Vagina (tissue), 2 donors: ENCODE measurements at places on chromosomes 4 and X.

GRCh38 chrX:50081282-50081889, 119.4 kb downstream of the AKAP4 start:
- no peak for DNase-seq

DNA sequence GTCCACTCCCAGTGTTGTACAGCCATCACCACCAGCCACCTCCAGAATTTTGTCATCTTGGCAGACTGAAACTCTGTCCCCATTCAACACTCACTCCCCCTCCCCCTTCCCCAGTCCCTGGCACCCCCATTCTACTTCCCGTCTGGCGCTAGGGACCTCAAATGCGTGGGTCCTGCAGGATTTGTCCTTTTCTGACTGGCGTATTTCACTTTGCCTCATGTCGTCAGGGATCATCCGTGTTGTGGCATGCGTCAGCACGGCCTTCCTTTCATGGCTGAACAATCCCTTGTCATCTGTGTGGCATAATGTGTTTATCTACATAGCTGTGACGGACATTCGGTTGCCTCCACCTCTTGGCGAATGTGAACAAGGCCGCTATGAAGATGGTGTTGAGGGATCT, 5.5 kb downstream of the TADA2B start:
- no peak for DNase-seq

DNA sequence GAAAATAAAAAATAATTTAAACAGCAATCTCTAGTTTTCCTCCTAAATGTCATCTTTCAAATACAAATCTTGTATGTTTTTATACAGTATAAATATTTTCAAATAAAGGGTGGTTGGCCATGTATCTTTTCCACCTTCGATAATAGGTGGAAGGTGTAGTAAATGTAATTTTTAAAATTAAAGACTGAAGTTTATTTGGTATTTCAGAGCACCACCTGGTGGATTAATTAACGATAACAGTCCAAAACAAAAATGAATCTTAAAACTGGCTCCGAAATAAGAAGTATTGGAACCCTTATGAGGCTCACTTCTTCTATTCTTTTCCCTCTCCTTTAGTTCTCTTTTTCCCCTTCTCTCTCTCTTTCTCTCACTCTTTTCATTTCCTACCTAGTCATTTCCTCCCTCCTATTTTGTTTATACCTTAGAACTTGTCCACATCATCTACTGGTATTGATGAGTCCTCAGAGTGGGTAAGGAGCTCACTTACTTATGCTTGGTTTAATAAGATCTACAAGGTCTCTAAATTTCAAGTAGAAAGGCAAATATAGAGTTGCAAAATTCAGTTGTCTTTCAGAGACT, 82.9 kb upstream of the EXOC1L start:
- no peak for DNase-seq

- DNase-seq, result no peak
Observed at GRCh38 chrX:139751053-139751452, 43.1 kb upstream of the MCF2 start.

GRCh38 chrX:124719060-124719459, 372.7 kb downstream of the SH2D1A start:
- no peak for DNase-seq

DNA sequence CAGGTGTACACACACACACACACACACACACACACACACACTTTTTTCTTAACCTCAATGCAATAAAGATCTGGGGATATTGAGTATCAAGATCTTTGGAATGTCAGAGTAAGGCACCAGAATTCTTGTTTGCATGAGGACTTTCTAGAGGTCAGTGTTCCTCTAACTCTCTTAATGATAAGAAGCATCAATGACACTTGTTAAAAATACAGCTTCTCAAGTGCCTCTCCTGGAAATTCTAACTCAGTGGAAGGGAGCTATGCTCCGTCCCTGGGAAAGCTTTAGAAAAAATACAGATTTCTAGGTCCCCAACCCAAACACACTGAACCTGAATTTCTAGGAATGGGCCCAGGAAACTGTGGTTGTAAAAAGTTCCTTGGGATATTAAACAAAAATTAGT, 25.8 kb upstream of the HCCS start:
- no peak for DNase-seq

- DNase-seq, result no peak
Observed at GRCh38 chr4:76679691-76680090, 218.3 kb downstream of the SOWAHB start.

DNA sequence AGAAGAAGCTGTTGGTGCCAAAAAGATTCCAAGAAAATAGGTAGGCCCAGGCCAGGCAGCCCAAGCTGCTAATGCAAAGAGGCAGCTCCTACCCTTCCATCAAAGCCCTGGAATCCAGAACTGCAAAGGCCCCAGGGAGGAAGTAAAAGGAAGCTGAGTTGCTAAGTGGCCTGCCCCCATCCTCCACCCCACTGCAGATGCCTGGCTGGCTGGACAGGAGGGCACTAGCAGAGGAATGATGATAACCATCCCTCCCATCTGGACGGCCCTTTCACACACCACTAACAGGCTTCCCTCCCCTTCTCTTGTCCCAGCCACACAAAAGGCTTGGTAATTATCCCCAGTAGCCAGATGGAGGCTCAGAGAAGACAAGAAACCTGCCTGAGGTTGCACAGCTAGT, 32.4 kb upstream of the PJA1 start:
- no peak for DNase-seq

- DNase-seq, result no peak
Observed at GRCh38 chr4:54784161-54784671, 126.5 kb downstream of the KIT start.

GRCh38 chr4:147138171-147138570, 192.5 kb upstream of the TTC29 start:
- DNase-seq, result no peak

DNA sequence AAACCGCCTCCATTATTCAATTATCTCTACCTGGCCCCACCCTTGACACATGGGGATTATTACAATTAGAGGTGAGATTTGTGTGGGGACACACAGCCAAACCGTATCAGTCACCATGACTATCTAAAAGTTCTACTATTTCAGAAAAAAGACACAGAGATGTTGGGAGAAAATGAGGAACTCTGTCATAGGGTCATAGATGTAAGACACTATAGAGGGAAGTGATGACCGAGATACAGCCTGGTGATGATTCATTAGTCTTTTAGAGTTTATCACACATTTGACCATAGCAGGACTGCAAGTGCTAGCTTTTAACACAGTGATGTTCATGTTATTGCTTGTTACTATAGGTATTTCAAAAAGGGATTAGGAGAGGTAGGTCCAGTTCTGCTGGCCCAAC, 357.0 kb upstream of the AADAT start:
- no peak for DNase-seq

DNA sequence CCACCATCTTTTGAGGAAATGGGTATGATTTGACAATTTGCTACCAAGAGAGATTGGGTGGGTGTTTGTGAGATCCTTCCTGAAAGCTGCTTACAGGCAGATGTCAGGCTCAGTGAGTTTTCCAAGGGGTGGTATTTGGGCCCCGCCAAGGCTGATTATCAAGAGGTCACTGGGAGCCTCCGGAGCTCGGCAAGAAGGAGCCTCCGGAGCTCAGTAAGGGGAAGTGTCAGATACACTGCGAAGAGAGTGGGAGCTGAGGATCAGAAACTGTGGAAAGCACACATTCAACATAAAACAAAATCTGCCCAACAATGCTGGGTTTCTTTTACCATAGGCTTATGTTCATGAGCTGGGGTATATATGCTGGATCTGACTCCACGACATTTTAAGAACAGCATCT, 714 bp downstream of the RTL3 start:
- DNase-seq, result no peak

GRCh38 chrX:46577221-46578005, 3.8 kb downstream of the CHST7 start:
- no peak for DNase-seq

DNA sequence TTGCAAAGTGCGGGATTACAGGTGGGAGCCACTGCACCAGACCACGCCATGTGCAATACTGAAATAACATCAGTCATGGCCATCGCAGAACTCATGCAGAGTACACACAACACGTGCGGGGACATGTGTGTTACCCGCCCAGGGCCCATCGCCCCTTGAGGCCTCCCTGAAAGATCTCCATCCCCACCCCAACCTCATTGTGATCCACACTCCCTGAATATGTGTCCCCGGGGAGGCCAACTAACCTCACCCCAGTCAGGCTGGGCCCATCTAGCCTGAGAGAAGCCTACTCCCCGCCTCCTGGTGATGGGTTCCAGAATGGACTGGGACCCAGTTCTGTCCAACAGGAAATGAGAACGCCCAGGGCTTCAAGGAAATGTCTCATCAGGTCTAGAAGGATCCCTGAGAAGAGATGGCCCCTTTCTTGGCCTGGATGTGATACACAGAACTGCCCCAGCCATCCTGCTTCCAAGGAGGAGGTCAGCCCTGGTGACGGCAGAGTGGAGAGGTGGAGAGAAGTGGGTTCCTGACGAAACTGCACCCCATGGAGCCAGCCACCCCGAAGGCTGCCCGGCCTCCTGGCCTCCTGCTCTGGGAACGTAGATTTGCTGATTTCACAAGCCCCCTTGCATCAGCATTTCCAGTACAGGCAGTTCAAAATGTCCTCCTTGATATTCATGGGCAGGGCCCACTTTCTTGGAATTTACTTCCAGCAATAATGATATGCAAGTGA, 22.5 kb upstream of the CLDN24 start:
- DNase-seq, result no peak

DNA sequence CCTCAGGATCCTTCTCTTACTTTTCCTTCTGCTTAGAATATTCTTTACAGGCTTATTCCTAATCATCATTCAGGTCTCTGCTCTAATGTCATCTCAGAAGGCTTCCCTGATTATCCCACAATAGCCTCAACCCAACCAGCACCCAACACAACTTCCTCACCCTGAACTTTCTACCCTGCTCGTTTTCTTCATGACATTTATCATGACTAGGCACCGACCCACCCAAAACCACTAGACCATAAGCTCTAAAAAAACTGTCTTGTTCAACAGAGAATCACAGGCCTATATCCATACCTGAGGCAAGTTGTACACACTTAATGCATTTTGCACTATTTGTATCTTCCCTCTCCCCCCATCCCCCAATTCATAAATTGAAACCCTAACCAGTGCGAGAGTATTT, 95.3 kb downstream of the SH3RF1 start:
- DNase-seq, result no peak

- DNase-seq, result no peak
Observed at GRCh38 chr4:1356181-1356998, 9.4 kb downstream of the UVSSA start.

DNA sequence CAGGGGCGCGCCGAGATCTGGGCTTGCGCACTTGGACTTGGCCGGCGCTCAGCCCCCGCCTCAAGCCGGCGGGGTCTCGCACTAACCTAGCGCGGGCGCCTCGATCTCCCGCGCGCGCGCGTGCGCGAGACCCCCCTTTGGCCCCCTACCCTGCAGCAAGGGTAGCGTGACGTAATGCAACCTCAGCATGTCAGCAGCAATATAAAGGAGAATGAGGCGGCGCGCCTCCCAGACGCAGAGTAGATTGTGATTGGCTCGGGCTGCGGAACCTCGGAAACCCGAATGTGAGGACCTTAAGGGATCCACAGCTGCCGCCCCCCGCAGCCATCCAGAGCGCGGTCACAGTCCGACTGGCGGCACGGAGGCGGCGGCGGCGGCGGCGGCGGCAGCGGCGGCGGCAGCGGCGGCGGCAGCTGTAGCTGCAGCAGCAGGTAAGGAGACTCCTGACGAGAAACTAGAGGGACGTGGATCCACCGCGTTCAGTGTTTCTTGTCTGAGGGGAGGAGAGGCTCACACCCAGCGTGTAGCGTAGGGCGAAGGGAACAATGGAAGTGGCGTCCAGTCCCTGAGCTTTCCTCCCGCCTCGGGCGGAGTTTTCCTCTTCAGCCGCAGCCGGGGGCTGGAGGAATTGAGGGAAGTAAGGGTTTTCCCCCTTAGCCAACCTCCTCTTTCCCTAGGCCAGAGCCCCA, at the start of the genes SATL1 and ZNF711:
SATL1 (minus strand) TSS at position 19 of the 689 bp plus-strand sequence. CDS start 134,811 bp downstream, outside the sequence.
ZNF711 (plus strand) TSS at position 231 of the 689 bp plus-strand sequence. CDS start 3,582 bp downstream, outside the sequence.
- DNase-seq, result no peak

DNA sequence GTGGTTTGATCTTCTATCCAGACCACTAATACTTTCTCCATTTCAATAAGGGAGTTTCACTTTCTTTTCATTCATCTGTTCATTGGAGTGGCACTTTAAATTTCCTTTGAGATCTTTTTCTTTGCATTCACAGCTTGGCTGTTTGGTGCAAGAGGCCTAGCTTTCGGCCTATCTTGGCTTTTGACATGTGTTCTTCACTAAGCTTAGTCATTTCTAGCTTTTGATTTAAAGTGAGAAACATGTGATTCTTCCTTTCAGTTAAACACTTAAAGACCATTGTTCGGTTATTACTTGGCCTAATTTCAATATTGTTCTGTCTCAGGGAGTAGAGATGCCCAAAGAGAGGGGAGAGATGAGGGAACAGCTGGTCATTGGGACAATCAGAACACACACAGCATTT, 24.3 kb downstream of the CXCL13 start:
- DNase-seq, result no peak

GRCh38 chr4:148216866-148217814, 225.1 kb downstream of the NR3C2 start:
- DNase-seq, result no peak

GRCh38 chr4:181792641-181793040, 450.6 kb upstream of the TENM3 start:
- no peak for DNase-seq

- DNase-seq, result no peak
Observed at GRCh38 chr4:168667921-168668320, 171.1 kb downstream of the PALLD start.

DNA sequence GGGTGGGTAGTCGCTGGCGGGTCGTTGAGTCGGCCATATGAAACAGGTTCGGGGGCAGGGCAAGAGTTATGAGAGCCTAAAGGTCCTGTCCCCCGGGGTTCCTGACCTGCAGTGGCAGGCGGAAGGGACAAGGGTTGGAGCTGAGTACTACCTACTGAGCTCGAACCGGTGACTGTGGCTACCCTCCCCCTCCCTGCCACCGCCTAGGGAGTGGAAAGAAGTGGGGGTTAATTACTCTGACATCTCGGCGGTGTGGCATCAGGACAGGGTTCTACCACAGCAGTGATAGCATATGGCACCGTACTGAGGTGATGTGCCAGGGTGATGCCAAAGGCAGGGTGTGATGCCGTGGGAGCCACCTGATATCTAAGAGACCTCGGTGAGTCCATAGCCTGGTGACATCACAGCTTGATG, 307 bp downstream of the ATG4A start:
- no peak for DNase-seq

DNA sequence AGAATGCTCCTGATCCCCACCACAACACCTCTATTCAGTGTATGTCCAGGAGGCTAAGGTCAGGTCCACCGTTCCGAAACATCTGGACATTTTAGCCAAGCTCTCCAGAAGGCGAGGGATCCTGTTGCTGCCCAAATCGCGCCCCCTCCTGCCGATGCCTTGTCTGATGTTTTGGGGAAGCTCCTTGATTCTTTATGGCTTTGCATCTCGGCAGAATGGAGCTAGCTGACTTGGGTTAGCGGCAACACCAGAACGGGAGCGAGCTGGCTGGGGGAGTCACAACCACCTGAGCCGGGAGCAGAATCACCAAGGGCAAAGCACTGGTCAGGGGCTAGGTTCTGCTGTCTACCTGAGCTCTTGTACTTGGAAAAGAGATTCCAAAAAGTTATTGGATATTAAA, 6.6 kb upstream of the POU3F4 start:
- no peak for DNase-seq

GRCh38 chr4:182895791-182896292, 21.3 kb downstream of the DCTD start:
- no peak for DNase-seq

GRCh38 chrX:133045986-133046385, 50.9 kb downstream of the USP26 start:
- DNase-seq, result no peak

- no peak for DNase-seq
Observed at GRCh38 chr4:102216666-102217065, 128.6 kb downstream of the SLC39A8 start.

GRCh38 chr4:47531241-47531953, 46.3 kb downstream of the ATP10D start:
- no peak for DNase-seq
